ENCODE measurements at places on chromosomes 3 and 15. TPM values are rescaled to one million over a fixed set of nuclear protein-coding genes. Genes with fewer than 3 reads are reported as not detected.

The HES1 gene
- total RNA-seq, result 22.8 TPM

GRCh38 chr15:23912191-23912590 lies 225.1 kb upstream of the NDN start:
- DNase-seq, result peak; percentile 48

GRCh38 chr15:74245342-74245931 lies 9.3 kb downstream of the CCDC33 start:
- peak; percentile 65 for DNase-seq

DNA sequence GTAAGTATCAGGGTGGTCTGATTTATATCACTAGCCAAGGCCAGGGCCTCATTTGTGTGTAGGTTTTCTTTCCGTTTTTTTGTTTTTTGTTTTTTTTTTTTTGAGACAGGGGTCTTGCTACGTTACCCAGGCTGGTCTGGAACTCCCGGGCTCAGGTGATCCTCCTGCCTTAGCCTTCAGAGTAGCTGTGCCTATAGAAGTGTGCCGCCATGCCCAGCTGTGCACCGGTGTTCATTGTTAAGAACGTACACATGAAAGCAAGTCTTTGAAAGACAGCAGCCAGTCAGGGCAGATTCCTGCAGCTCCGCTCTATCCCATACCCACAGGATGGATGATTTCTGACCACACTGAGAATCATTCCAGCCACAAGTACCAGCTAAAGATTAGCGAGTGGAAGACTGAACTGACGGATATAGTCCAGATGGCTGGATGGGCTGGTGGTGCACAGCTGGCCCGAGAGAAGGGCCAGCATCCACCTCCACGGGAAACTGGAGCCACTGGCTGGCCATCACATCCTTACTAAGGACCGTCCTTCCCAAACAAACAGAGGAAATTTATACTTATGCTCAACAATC lies 95.4 kb downstream of the PCSK6 start:
- no peak for DNase-seq

The ACP3 gene
- 2.3 TPM for total RNA-seq

GRCh38 chr3:37054370-37054769 lies 61.1 kb downstream of the MLH1 start:
- DNase-seq, result no peak

- no peak for DNase-seq
These were observed 11.0 kb upstream of the RAP2B start for GRCh38 chr3:153150991-153151390.

DNA sequence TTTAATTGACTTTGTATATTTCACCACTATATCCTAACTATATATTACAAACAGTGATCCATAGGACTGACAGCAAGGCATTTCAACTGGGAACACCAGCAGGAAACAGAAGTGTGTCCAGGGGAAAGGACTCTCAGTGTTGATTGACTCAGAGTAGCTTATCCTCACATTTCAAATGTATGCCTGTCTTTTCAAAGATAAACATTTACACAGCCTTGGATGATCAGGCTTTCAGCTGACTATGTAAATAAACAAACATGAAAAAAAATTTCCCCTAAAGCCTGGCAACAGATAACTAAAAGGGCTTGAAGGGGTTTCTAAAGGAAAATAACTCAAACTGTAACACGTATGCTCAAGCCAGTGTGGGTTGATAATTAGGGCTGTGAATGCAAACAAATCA lies 321.8 kb downstream of the TBC1D5 start:
- DNase-seq, result no peak

- DNase-seq, result no peak
These were observed 960 bp downstream of the MFN1 start for GRCh38 chr3:179348325-179349013.

DNA sequence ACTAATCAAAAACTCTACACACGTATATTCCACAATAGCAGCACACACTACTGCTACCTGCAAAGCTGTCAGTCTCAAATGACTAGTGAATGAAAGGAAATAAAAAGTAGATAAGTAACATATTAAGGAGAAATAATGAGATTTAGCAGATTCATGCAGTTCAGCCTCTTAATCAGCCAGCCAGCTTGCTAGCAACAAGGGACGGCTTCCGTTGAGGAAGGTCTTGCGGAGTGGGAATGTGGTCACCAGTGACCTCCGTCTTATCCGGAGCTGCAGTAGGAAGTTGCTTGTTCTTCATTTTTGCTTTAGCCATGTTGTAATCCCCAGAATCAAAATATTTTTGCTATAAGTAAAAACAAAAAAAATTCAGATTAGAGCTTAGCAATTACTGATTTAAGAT lies 17.1 kb downstream of the ARPP19 start:
- DNase-seq, result no peak

DNA sequence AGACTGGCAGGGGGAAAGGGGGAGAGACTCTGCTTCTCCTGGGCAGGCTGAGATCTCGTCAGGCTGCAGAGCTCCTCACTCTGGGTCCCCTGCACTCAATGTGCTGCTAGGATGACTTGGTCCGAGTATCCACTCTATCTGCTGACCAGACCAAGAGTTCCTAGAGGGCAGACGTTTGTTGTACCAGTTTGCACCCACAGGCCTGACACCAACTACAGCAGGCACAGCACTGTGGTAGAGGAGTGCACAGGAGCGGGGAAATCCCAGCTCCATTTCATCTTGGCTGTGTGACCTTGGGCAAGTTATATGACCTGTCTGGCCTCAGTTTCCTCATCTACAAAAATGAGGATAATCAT lies 29.0 kb downstream of the CCDC12 start:
- no peak for DNase-seq

DNA sequence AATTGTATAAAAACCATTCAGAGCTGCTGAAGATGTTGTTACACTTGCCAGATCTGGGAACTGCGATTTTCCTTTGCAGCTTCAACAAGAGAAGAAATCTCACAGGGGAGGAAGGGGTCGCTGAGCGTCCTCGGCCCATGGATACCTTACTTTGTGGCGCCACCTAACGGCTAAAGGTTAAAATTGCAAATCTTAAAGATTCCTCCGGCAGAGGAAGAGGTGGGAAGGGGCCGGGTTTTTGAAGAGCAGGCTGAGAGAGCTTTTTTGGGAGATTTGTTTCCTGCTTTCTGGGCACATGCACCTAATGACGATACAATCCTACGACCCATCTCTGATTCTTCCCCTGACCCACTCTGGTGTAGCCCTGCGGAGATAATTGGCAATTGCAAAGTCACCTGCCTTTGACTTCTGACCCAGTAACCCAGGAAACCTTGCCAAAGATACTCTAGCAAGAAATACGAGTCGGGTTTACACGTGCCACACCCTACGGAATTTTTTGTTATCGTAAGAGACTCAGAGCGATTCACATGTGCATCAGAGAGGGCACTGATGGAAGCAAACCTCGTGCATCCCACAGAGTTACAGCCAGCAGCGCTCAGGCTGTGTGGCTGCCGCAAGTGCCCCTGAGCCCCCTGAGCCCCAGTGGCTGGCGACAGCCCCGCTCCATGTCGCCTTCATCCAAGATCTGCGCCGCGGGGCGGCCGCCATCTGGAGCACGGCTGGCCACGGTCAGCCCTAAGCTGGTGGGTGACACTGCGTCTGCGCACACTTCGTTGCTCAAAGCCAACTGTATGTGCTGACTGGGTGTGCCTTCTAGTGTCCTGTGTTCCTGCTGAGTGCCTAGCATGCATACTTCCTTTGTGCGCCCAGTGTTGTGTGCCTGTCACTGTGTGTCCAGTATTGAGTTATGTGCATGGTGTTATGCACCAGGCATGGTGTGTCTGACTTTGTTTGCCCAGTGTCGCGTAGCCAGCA lies 55.2 kb upstream of the CHRNA7 start:
- DNase-seq, result no peak

- DNase-seq, result peak; percentile 72
These were observed 5.9 kb upstream of the KLHL25 start for GRCh38 chr15:85800478-85801123.

DNA sequence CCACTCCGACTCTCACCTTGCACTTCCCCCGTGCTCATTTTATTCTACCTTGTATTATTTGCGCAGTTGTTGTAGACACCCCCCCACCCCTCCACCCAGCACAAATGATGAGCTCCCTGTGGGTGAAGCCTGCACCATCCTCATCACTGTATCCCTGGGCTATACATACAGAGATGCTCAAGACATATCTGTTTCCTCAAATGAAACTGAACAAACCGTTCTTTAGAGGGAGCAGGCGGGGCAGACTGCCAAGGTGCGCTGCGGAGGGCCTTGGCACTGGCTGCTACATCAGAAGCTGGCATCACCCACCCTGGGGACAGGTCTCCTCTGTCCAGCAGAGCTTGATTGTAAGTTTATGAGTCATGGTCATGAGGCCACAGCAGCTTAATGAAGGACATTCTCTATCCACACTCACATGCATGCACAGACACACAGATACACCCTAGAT lies 29.0 kb downstream of the ADCY5 start:
- peak; percentile 88 for DNase-seq

DNA sequence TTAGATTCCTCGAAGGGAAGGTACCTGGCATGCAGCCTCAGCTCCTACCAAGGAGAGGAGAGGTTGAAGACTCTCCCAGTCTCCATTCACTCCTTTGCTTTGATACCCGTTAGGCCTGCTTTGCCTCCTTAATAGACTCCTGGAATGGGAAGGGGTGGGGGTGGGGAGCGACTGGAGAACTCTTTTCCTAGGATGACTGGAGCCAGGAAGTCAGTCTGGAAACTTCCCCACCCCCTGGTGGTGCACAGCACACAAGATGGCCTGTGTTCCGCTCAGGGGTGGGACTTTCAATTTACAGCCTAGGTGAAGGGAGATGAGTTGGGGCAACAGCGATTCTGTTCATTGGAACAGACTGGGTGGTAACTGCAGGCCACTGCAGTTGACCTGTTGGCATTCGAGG lies 21.4 kb upstream of the CELF6 start:
- DNase-seq, result no peak

The CELF6 gene
- total RNA-seq, result 0.42 TPM

DNA sequence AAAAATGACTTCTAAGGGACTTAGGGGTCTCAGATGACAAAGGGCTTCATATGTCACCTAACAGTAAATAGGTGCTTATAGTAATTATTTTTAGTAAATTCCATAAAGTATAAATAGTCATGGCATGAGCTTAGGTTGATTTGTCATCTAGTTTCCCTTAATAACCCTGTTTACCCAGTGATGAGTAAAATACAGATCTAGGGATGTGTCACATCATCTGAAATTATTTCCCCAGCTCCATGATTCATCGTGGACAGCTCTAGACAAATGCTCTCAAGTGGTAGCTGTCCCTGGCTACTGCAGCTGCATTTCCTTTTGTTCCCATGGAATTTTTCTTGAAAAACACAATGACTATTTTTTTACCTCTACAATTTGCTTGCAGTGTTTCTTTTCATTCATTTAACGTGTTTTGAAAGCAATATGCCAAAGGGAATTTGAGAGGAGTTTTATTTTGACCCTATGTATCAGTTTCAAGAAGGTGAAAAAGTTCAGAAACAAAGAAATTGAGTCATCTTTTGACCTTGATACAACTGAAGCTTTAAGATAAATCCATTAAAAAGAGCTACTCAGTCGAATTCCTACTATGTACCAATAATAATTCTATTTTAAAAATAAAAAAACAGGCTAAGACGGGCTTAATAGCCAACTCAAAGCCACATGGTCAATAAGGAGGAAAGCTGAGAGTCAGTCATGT lies 241.6 kb downstream of the KCNMB2 start:
- no peak for DNase-seq

DNA sequence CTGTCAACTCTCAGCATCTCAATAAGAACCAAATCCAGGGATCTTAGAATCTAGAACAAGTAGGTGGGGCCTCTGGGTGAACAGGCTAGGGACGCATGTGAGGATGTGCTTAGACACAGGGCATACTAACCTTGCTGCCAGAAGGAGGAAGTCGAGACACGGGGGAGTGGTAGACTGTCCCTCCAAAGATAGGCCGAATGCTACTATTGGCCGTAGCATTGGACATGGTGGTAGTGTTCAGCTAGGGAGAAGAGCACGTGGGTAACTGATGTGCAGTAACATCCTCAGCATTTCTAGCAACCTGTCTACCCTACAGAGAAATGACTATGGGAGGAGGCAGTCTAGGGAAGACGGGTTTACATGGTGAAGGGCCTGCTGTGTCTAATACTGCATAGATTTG lies 15.6 kb downstream of the RCCD1 start:
- DNase-seq, result no peak

DNA sequence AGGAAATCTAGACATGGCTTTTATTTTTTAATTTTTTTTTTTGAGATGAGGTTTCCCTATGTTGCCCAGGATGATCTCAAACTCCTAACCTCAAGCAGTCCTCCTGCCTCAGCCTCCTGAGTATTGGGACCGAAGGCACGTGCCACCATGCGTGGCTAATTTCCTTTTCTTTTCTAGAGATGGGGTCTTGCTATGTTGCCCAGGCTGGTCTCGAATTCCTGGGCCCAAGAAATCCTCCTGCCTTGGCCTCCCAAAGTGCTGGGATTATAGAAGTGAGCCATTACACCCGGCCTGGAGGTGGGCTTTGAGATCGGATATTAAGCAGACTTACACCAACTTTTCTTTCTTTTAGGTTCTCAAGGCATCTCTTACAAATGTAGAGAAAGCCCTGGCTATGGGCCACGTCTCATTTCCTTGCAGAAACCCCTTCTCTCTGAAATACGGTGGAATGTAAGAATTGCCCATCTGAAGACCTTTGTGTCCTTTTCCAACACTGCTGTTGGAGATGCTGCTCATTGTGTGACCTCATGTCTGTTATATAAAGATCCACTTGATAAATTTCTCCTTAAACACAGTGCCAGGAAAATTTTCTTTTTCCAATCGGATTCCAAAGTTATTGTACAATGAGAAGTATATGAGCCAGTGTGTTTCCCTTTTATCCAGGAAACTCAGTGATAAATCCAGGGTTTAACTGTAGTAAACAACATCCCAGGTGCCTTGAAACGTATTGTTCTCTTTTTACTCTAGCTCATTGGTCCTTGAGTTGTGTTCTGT lies 36.8 kb upstream of the CFAP161 start:
- DNase-seq, result no peak

The PDZRN3 gene
- 96.5 TPM for total RNA-seq

The IFRD2 gene
- total RNA-seq, result 54.2 TPM

DNA sequence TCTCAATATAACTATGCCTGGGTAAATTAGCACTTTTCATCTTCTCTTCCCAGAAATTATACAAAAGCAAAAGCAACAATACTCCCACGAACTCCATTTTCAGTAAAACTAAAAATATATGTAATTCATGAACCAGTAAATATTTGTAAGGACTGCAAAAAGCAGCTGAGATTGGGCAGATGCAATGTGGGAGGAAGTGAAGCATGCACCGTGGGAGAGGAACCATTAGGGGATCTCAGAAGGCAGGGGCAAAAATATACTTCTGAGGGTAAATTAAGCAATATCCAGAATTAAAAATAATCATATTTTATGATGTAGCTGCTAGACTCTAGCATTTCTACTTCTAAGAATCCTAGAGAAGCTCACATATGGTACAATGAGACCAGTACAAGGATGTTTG lies 20.2 kb downstream of the CFAP91 start:
- no peak for DNase-seq

All from right cardiac atrium (tissue), 5 donors.